Posterior vena cava (tissue), 2 donors: ENCODE measurements at places on chromosomes 1 and 21. TPM values are rescaled to one million over a fixed set of nuclear protein-coding genes. Genes with fewer than 3 reads are reported as not detected.
A peak's percentile ranks its signal among the peaks of the same experiment; 100 is the strongest.

- DNase-seq, result no peak
These were observed 272.4 kb downstream of the DUSP10 start for GRCh38 chr1:221469476-221469875.

GRCh38 chr21:33608559-33608958 lies 20.1 kb upstream of the DONSON start:
- no peak for DNase-seq

The SEMA4A gene
- 5.8 TPM for total RNA-seq

DNA sequence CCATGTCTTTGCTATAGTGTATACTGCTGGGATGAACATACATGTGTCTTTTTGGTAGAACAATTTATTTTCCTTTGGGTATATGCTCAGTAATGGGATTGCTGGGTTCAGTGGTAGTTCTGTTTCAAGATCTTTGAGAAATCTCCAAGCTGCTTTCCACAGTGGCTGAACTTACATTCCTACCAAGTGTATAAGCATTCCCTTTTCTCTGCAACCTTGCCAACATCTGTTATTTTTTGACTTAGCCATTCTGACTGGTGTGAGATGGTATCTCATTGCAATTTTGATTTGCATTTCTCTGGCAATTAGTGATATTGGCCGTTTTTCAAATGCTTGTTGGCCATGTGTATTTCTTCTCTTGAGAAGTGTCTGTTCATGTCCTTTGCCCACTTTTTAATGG lies 37.5 kb upstream of the ANGPTL1 start:
- no peak for DNase-seq

GRCh38 chr1:22685591-22686059 lies 25.0 kb upstream of the EPHB2 start:
- DNase-seq, result no peak

DNA sequence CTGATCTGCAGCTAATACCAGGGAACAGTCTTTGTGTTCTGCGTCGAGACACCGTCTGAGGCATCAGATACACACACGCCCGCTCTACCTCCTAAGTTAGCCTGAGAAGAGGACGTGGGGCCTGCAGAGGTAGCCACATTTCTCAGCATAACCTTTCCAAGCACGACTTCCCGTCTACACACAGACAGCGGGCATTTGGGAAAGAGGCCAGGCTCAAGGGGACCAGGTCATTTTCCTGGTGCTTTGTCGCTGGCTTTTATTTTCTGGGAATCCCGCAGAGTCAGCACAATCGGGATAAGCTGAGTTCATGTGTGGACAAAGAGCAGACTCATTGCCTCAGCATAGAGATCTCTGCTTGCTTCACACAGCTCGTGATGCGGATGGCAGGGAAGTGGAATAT lies 72.5 kb upstream of the SMYD2 start:
- no peak for DNase-seq

The FCRL5 gene
- 0.32 TPM for total RNA-seq

DNA sequence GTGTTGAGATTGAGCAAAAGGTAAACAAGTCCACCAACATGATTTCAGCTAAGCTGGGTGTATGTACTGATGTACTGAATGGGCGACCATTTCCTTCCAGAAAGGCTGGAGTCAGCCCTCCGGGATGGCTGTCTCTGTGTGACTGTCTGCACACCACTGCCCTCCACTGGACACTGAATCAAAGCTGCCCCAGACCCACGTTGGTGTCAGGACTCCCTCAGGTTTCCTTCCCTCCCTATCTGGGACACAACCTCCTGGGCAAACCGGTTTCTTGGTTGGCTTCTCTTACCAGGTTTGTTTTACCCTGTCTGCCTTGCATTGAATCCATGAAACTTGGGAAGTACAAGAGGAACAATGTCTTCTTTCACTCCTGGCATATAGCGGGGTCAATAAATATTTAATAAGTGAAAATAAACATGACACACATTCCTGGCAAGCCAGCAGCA lies 5.3 kb upstream of the SRP9 start:
- DNase-seq, result peak; percentile 90

The ELF3 gene
- total RNA-seq, result 0.48 TPM

The SLX9 gene
- 25.8 TPM for total RNA-seq

DNA sequence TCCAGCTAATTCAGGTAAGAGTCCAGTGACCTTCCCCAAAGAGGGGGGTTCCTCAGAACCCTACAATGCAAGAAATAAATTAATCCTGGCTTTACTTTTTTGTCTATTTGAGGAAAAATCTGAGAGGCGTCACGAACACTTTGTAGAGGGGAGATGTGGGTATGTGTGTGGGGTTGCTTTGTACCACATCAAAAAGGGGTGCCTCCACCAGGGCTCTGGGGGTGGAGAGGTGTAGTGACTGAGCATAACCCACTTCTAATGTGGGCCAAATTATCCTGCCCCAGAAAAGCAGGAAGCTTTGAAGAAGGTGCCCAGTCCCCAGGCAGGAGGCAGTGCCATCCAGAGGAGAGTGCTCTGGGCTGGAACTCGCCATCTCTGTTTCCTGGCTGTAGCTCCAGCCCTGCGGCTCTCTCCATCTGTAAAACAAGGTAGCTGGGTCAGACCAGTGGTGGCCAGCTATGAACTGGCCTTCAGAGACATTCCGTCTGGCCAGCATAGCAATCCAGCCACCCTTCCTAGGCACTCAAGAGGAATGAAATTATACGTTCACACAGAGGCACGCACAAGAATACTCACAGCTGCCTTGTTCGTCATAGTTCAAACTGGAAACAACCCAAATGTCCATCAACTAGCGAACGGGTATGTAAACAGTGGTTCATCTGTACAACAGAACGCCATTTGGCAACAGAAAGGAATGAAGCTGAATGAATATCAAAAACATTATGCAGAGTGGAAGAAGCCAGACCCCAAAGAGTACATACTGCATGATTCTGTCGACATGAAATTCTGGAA lies 45.4 kb upstream of the TNFRSF1B start:
- peak; percentile 67 for DNase-seq

The ITSN1 gene
- 73.0 TPM for total RNA-seq

- DNase-seq, result no peak
These were observed 99.2 kb upstream of the KCNK2 start for GRCh38 chr1:214983126-214983869.

GRCh38 chr1:24709791-24710441 lies 35.3 kb upstream of the CLIC4 start:
- no peak for DNase-seq

GRCh38 chr1:180964595-180964994 lies 51.9 kb downstream of the KIAA1614 start:
- peak; percentile 26 for DNase-seq

The POLR3GL gene
- total RNA-seq, result 22.8 TPM

GRCh38 chr1:60894130-60894529 lies 188.2 kb upstream of the NFIA start:
- DNase-seq, result no peak

- no peak for DNase-seq
These were observed 7.4 kb downstream of the WDR77 start for GRCh38 chr1:111441573-111442192.

The ALDH9A1 gene
- total RNA-seq, result 52.3 TPM
